ENCODE measurements at places on chromosomes 2 and 18. TPM values are rescaled to one million over a fixed set of nuclear protein-coding genes. Genes with fewer than 3 reads are reported as not detected.

- peak; percentile 71 for DNase-seq
These were observed 49.8 kb downstream of the ZNF516 start for GRCh38 chr18:76445275-76445674.

GRCh38 chr2:149536649-149537048 lies 50.9 kb downstream of the MMADHC start:
- no peak for DNase-seq

- DNase-seq: no peak
These were observed 727 bp downstream of the FBXO11 start for GRCh38 chr2:47905386-47906156.

Gene CYRIA
- polyA plus RNA-seq: 0.62 TPM

- DNase-seq: no peak
These were observed 63.9 kb downstream of the PHLPP1 start for GRCh38 chr18:62778976-62779869.

DNA sequence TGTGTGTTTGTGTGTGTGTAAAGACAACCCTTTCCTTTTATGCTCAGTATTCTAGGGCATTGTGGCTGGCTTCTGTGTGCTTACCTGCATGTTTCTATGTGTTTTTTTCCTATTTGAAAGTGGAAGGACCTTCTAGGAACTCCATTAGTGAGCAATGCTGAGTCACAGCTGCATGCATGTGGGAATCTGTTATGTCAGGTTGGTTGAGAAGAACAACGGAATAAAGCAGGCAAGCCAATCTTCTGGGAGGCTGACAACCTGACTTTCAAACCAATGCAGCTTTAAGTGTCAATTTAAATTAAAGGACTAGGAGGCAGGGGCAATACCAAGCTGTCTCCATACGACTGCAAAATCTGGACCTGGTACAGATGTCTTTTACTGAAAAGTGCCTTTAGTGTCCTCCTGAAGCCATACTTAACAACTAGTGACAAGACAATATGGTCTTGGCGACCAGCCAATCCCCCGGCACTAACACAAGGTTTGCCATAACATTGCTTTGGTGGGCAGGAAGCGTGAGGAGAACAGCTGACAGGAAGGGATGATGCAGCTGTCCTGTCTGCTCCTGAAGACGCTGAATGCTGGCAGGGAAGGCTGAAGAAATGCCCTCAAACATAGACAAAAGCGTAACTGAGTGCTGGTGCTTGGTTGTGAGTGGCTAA lies 514.7 kb upstream of the CDH7 start:
- DNase-seq: peak; percentile 2

Gene FRZB
- not detected for polyA plus RNA-seq

DNA sequence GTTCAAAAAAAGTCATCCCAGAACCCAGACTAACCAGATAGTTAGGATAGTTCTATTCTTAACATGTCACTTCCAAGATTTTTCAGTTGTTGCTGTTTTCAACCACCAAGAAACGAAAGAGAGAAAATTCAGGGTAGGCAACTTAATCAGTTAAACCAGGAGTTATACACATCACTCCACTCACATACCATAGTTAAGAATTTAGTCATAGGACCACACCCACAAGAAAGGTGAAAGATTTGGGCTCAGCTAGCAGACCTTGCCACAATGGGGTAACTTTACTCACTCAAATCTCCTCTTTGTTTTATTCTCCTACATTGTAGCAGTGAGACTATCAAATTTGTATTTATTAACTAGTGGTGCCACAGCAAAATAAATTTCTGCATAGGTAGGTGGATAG lies 473.6 kb downstream of the NUP35 start:
- peak; percentile 39 for DNase-seq

DNA sequence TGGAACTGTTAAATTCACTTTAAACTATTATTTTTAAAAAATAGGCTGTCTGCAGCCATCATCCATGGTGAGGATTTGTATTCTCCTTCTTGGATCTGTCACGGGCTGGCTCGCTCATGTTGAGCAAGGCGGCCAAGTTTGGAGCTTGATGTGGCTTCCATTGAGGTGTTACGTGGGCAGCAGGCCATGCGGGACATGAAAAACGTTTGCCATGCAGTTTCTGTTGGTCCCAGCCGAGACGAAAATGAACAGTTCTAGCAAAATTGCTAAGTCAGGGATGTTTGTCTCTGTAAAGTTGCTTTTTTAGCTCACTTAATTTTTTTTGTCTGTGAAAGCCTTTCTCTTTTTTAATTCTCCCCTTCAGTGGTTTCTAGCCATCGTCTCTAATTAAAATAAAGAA lies 70.2 kb upstream of the MGAT5 start:
- DNase-seq: no peak

Gene ANKMY1
- polyA plus RNA-seq: 4.1 TPM

- DNase-seq: no peak
These were observed 1582.3 kb upstream of the TMEFF2 start for GRCh38 chr2:193776988-193777387.

Gene ABCG5
- polyA plus RNA-seq: not detected

- DNase-seq: peak; percentile 70
These were observed 8.7 kb upstream of the KIAA2012 start for GRCh38 chr2:202064171-202064880.

Gene OTOS
- not detected for polyA plus RNA-seq

Gene VIT
- 0.08 TPM for polyA plus RNA-seq

DNA sequence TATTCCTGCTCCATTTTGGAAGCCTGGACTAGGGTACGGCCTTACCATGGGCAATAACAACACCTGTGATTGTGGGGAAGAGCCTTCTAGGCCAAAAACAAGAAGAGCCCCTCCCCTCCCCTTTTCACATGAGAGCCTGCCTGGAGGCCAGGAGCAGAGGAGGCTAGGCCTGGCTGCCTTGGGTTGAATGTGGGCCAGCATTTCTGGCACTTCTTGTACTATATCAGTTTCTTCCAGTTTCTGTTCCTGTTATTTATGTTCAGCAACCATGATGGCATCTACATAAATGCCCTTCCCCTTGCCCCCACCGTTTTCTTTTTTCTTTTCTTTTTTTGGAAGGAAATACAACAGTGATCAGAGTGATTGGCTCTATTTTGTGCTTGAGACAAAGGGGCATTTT lies 58.4 kb downstream of the KCTD18 start:
- no peak for DNase-seq

GRCh38 chr2:229910832-229911412 lies 10.9 kb downstream of the TRIP12 start:
- peak; percentile 2 for DNase-seq

DNA sequence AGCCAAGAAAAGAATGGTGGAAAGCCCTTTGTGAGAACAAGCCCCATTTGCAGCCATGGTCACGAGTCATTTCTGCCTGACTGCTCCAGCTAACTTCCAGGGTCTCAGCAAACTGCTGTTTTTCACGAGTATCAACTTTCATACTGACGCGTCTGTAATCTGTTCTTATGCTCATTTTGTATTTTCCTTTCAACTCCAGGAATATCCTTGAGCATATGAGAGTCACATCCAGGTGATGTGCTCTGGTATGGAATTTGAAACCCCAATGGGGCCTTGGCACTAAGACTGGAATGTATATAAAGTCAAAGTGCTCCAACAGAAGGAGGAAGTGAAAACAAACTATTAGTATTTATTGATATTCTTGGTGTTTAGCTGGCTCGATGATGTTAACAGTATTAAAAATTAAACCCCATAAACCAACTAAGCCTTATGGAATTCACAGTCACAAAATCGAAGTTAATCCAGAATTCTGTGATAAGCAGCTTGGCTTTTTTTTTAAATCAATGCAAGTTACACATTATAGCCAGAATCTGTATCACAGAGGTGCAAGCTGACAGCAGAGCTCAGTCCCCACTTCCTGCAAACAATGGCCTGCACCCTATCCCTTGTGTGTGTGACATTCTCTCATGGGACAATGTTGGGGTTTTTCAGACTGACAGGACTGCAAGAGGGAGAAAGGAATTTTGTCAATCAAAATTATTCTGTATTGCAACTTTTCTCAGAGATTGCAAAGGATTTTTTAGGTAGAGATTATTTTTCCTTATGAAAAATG lies 26.1 kb downstream of the SLC14A1 start:
- DNase-seq: no peak

Gene ACSL3
- 110 TPM for polyA plus RNA-seq

Gene LANCL1
- 50.8 TPM for polyA plus RNA-seq

- DNase-seq: no peak
These were observed 518.2 kb upstream of the SOX11 start for GRCh38 chr2:5173876-5174535.

DNA sequence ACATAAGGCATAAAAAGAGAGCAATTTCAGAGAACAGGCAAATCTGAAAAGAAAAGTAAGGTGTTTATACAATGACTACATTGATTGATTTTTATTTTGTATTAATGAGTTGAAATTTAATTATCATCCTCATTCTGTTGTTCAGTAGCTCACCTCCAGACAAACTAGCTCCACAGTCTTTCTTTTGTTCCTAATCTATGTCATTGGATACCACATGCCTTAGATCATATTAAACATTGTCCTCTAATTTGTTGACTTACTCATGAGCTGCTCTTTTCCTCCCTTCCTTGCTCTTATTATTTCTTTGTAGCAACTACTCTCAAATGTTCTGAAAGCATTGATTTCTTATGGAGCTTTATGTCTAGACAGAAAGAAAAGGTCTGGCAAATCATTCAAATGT lies 185.5 kb upstream of the ZSWIM2 start:
- no peak for DNase-seq

Gene FIGN
- polyA plus RNA-seq: 2.7 TPM

GRCh38 chr18:47968006-47968676 lies 37.7 kb upstream of the SMAD2 start:
- DNase-seq: no peak

- DNase-seq: peak; percentile 53
These were observed 267.8 kb upstream of the TRIB2 start for GRCh38 chr2:12448846-12449505.

- DNase-seq: no peak
These were observed 10.8 kb upstream of the ALPP start for GRCh38 chr2:232367591-232368233.

DNA sequence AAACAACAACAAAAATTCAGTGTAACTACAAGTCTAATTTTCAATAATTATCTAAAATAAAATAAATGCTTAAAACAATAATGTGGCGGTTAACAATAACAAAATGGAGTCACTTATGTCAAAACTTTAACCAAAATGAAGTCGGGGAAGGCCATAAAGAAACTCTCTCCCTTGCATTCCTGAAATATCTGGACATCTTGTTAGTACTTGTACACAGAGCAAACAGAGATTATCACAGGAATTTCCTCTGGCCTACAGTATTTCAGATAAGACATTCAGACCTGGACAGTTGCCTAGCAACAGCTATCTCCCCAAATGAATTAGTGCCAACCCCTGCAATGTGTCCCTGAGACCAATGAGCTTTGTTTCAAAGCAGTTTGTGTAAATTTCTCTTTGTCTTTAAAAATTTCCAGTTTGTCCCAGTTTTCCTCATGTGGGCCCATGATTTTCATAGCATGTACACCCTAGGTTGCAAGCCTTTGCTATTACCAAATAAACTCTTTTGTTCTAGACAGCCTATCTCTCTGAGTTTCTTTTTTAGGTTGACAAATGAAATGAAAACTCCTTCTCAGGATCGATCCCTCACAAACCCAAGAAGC lies 68.6 kb downstream of the EXOC6B start:
- peak; percentile 51 for DNase-seq

Gene SIX3
- not detected for polyA plus RNA-seq

DNA sequence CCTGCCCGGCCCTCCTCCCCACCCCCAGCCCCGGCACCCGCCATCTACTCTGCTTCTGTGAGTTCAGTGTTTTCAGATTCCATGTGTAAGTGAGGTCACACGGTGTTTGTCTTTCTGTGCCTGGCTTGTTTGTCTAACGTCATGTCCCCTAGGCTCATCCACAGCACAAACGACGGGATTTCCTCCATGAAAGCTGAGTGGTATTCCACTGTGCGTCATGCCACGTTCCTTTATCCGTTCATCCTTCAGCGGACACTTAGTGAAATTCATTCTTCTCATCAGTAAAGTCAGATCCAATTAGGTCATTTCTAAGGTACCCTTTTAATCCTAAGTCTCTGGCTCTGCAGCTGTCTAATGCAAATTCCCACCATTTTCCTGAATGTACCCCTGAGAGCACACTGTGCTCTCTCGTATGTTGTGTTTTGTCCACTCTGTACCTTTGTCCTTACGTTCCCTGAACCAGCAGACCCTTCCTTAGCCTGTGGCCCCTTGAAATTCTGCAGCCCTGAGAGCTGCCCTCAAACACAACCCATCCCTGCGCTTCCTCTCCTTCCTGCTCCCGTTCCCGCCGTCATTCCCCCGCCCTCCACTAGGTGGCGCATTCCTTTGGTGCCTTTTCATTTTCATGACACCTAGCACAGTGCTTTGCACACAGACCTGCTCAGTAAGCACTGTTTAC lies 44.1 kb downstream of the TRAPPC12 start:
- DNase-seq: peak; percentile 35

- DNase-seq: peak; percentile 14
These were observed 167.4 kb downstream of the THSD7B start for GRCh38 chr2:136932700-136933099.

DNA sequence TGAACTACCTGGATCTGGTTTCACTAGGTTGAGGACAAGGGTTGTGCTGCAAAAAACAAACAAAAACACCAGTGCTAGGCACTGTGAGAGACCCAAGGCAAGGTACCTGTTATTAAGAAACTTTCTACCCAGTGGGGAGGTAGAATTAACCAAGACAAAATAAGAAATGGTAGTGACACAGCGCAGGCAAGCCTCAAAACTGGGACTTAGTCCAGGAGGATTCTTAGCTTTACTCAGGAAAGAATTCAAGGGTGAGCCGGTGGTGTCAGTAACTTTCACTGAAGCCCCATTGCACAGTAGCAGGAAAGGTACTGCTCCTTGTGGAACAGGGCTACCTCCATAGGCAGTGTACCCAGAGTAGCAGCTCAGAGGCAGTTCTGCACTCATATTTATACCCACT lies 131.6 kb downstream of the SCG2 start:
- no peak for DNase-seq

DNA sequence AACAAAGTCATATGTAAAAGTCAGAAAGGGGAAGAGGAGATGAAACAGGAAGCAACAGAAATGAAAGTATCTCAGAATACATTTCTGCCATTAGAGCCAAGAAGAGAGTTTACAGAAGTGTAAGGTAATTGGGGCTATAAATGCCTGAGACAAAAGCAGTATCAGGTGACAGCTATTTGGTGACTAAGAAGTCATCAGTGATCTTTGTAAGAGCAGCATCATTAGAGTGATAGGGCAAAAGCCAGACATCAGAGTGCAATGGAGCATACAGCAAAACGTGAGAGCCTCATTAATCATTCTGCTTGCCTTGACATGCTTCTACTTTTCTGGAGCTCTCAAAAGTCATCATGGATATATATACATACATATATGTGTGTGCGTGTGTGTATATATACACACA lies 804.7 kb upstream of the PIK3C3 start:
- DNase-seq: no peak

DNA sequence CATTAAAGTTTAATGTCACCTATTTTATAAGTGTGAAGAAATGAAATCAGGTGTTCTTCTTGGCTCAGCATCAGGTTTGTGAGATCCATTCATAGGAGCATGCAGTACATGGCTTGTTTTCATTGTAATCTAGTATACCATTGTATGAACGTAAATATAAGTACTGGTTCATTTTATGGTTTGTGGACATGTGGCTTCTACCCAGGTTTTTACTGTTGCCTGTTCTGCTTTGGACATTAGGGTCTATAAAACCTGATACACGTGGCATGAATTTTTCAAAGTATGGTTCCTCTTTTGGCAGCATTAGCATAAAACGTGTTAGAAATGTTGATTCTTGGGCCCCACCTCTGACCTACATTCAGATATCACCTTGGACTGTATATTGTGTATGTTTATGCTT lies 175.5 kb downstream of the PRPF40A start:
- no peak for DNase-seq

Gene HOXD10
- not detected for polyA plus RNA-seq

- DNase-seq: no peak
These were observed 440.5 kb downstream of the SETBP1 start for GRCh38 chr18:45121146-45121545.

All from mammary epithelial cell (primary cell).